ENCODE measurements at places on chromosomes 11 and 22.
A peak's percentile ranks its signal among the peaks of the same experiment; 100 is the strongest.

- no peak for DNase-seq
Observed at GRCh38 chr22:22999523-22999922, 70.8 kb upstream of the GNAZ start.

DNA sequence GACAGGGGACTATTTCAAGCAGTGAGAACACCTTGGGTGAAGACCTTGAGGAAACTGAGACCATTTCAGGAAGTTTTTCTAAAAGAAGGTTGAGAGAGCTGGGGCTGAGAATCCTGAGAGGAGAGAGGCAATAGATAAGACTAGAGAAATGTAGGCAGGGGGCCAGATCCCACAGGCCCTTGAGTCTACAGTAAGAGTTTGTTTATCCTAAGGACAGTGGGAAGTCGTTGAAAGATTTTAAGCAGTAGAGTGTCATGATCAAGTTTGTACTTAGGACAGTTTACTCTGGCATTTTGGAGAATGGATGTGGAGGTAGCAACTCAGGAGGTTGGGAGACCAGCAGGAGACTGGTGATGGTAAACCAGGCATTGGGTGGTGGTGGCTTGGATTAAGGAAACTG lies 17.1 kb downstream of the HSD17B12 start:
- no peak for DNase-seq

DNA sequence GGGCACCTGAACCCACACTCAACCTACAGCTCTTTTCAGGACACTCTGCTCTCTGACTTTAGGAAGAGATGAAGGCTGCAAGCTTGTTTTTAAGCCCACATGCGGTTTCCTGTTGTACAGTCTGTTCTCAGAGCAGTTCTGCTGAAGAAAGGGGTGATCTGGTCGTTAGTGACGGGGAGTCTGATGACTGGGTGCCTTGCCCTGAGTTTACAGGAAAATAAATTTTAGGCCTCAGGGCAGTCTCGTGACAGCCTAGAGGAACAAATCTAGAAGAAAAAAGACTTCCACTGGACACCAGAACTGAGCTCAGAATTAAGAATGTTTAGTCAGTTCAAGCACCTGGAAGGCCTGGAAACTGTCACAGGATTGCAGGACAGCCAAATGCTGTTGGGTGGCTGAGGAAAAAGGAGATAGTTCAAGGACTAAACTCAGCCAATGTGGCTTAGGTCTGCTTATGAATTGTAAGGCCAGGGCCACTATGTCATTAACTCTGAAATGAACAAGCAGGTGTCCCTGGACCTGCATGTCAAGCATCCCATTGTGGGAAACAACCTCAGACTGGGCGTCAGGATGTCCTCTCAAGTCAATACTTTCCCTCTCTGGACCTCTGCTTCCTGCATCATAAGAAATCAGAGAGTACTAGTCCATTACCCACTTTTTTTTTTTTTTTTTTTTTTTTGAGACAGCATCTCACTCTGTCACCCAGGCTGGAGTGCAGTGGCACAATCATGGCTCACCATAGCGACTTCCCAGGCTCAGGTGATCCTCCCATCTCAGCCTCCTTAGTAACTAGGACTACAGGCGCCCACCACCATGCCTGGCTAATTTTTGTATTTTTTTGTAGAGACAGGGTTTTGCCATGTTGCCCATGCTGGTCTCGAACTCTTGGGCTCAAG lies 5.7 kb downstream of the PIK3IP1 start:
- DNase-seq: peak; percentile 51

- no peak for DNase-seq
Observed at GRCh38 chr11:69310934-69311766, 17.2 kb downstream of the MYEOV start.

- no peak for DNase-seq
Observed at GRCh38 chr11:8285796-8286195, 22.1 kb upstream of the LMO1 start.

DNA sequence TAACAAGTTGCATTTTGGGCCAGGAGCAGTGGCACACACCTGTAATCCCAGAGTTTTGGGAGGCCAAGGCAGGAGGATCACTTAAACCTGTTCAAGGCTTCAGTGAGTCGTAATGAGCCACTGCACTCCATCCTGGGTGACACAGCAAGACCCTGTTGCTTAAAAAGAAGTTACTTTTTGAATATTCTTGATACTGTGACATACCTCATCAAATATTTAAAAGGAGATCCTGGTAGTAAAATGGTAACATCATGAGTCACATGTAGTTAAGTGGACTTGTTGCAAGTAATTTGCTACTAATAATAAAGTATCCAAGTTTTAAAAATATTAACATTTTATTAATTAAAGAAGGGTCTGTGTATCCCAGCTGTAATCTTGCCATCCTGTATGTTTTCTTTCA lies 18.3 kb downstream of the HMGXB4 start:
- no peak for DNase-seq

GRCh38 chr11:76469141-76469540 lies 24.3 kb downstream of the EMSY start:
- no peak for DNase-seq

GRCh38 chr11:116642902-116643301 lies 129.9 kb downstream of the BUD13 start:
- no peak for DNase-seq

DNA sequence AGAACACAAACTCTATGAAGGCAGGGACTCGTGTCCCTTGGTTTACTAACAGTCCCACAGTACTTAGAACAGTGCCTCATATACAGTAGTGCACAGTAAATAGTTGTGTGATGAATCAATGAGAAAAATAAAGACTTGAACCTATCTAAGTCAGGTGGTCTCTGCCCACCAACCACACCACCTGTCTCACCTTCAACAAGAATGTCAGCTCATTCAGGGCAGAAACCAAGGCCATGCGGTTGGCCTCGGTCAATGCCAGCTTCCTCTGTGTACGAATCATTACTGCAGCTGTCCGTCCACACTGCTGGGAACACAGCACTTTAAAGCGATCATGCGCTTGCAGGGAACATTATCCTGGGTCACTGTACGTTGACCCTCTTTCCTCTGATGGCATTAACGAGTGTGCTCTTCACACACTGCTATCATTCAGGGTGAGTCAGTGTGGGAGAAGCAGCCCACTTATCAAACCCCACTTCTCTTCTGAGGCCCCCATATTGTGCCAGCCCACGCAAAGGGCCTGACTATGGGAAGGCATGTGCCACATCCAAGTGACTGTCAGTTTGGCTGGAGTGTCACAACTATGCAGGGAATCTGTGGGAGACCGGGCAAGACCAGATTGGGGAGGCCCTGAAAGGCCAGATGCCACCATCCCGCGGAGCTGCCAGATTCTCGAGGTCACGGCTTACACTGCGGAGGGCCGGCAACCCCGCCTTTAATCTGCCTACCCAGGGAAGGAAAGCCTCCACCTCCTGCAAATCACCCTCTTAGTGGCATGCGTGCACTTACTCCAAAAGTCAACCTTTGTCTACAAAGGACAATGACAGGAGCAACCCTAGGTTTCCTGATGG lies 36.1 kb downstream of the LARGE1 start:
- DNase-seq: no peak

- no peak for DNase-seq
Observed at GRCh38 chr22:20479612-20480196, 15.9 kb downstream of the KLHL22 start.

GRCh38 chr11:118046051-118046963 lies 30.6 kb upstream of the TMPRSS4 start:
- DNase-seq: peak; percentile 24

DNA sequence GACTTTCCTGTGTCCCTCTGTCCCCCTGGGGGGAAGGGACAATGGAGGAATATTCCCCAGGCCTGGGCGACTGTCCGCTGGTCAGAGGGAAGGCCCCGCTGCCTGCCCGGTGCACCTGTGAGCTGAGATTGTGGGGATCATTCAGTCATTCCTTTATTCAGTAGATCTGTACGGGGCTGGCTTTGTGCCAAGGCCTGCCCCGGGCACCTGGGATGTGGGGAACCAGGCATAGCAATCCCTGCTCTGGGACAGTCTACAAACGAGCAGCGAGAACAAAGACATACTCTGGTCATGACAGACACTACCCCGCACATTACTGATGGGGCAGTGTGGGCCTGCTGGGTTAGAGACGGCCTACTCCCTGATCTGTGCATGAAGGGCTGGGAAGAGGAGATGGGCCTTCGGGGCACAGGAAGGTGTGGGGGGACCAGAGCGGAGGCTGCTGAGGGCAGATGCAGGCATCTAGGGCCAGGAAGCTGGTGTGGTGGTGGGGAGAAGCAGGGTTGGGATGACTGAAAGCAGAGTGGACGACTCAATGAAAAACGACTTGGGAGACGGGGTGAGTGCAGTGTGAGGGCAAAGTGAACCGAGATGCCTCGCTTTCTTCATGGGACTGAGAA lies 1.8 kb upstream of the MYO7A start:
- DNase-seq: no peak

DNA sequence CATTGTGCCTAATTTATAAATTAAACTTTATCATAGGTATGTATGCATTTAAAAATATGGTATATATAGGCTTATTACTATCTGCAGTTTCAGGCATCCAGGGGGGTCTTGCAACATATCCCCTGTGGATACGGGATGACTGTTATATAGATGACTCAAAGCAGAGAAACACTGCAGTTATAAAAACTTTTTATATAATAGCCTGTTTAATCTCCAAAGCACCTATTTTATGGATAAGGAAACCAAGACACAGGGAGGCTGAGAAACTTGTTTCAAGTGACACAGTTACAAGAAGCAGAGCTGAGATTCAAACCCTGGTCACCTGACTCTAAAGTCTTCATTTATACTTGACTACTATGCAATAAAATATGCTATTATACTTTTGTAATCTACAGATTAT lies 897.7 kb downstream of the KCNA4 start:
- no peak for DNase-seq
